ENCODE measurements at places on chromosomes 1 and 21.

DNA sequence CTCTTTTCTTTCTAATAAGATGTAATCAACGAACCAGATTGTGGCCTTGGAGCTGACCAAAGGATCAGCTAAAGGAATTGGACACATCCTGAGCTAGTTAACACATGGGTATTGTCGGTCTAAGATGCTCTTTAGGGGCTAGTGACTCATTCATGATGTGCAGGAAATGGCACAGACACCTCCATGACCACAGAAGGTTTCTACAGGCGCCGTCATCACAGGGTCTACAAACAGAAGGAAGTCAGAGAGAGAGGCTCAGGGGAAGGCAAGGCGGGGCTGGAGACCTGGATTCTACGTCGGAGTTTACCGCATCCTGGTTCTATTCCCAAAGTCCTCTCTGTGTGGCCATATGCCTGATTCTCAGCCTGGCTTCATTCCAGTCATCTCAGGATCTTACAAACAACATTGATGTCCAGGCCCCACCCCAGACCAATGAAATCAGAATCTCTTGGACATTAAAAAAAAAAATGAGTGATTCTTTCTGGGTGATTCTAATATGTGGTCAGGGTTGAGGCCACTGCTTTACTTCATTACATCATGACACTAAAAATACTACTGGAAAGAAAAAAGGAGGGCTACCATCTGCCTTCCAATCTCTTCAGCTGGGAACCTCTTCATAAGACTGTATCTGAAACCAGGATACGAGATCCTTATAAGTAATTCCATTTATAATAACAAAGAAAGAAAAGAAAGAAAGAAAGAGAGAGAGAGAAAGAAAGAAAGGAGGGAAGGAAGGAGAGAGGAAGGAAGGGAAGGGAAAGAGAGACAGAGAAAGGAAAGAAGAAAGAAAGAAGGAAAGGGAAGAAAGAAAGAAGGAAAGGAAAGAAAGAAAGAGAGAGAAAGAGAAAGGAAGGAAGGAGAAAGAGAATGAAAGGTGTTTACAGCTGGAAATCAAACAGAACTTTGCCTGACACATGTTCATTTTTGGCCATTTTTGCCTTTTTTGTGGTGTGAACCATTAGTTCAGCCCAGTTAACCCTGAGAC is 11.6 kb upstream of the KCNJ15 start:
- DNase-seq, result no peak

DNA sequence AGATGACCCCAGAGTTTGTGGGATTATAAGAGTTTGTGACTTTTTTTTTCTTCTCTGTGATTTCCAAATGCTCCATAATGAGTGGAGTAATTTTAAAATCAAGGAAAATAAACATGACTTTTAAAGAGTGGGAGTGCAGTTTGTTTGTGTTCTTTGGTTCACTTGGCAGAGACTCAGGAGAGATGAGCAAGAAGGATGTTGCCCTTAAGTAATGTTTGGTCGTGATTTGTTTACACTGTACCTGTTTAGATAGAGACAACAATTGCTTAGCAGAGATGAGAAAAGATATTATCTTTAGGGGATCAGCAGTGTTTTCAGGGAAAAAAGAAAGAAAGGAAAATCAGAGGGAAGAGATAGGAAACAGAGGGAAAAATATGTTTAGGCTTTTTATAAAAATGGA is 170.8 kb downstream of the ADSS2 start:
- DNase-seq, result no peak

DNA sequence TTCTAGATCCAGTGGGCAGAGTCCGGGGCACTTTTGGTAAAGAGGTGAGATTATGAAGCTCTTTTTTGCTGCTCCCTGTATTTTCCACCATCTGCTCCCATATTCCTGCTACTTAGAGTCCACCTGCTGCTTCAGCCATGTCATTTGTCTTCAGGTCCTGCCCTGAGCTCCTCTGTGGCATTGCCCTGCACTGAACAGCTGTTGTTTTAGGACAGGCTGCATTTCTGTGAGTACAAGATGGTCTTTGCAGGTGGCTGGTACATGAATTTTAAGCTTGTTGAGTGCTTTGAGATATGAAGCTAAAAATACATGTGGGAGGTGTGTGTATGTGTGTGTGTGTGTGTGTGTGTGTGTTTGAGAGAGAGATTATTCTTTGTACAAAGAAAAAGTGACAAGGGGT is 21.9 kb downstream of the MT1HL1 start:
- peak; percentile 53 for DNase-seq

DNA sequence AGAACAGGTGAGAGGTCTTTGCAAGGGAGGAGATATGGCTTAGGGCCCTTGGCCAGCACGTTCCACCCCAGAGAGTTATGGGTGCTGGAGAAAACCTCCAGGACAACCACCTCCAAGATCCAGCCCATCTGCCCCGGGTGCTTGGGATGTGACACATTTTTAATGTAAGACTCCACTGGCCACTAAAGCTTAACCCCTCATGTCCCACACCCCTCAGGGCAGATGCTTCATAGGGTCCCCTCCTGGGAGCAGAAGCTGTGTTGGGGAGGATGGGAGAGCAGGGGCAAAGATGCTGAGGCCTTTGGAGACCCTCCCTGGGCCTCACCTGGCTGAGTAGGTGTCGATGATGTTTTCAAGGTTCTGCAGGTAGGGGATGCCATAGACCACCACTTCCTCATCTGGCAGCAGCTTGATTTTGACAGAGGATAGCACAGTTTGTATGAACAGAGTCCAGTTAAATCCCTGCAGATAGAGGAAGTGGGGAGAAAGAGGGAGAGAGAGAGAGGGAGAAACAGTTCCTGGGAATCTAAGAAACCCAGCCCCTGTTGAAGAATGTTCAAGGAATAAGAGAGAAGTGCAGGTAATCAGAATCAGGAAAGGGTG is 11.9 kb downstream of the PRXL2B start:
- no peak for DNase-seq

DNA sequence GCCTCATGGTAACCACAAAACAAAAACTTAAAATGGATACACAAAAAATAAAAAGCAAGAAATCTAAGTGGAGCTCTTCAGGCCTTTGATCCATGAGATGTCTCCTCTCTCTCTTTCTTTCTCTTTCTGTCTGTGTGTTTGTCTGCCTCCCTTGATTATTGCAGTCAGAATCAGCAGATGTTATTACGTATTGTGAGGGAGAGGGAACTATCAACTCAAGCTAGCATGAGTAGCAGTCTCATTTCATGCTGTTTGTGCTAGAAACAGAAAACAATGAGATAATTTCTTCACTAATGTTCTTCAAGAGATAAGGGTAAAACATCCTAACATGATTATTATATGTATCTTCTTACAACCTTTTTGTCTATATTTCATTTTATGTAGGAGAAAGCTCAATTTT is 103.7 kb upstream of the PDC start:
- DNase-seq, result no peak

DNA sequence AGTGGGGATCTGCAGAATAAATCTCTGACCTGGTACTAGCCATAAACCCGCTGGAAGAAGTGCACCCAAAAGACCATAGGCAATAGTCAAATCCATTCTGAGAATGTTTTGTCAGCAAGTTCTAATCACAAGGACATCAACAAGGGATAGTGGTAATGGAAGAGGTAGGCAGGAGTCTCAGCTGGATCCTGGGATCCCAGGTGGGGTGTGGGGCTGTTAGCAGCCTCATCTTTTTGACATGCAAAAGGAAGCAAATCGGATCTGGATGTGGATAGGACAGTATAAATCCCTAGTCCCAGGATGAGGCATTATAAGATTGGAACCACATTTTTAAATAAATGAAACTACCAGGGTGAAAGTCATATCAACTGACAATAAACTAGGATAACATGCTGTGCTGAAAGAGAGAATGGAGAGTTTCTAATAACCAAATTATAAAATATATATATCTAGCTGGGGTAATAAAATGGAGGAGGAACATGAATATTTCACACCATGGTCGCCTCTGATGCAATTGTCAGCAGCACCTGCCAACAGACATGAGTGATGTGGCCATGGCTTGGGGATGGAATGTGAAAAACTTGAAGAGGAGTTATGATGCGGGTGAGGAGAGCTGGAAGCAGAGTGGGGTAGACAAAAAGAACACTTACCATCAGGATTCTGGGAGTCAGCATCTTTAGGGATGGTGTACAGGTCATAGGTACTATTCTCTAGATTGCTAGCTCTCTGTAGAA is 23.7 kb upstream of the PEX19 start:
- DNase-seq, result no peak

DNA sequence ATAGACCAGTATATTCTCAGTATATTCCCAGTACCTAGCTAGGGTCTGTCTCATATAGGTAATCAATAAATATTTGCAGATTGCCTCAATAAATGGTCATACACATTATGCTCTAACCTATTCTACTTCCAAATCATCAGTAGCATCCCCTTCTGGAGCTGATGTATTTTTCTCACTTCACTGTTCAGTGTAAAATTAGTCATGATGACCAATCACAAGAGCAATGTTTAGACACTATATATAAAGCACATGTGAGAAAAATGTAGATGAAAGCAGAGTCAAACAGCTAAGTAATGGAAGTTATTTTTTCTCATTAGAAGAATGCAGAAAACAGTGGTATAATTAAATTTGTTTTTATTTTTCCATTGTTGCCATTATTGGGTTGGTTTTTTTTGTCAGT is 34.7 kb downstream of the EPRS1 start:
- DNase-seq, result no peak

GRCh38 chr1:22314706-22315105 is 136.9 kb upstream of the ZBTB40 start:
- no peak for DNase-seq

- no peak for DNase-seq
These were observed 67.2 kb downstream of the CD46 start for GRCh38 chr1:207818971-207819451.

GRCh38 chr21:44514746-44515358 is 25.1 kb downstream of the KRTAP10-1 start:
- DNase-seq, result no peak

DNA sequence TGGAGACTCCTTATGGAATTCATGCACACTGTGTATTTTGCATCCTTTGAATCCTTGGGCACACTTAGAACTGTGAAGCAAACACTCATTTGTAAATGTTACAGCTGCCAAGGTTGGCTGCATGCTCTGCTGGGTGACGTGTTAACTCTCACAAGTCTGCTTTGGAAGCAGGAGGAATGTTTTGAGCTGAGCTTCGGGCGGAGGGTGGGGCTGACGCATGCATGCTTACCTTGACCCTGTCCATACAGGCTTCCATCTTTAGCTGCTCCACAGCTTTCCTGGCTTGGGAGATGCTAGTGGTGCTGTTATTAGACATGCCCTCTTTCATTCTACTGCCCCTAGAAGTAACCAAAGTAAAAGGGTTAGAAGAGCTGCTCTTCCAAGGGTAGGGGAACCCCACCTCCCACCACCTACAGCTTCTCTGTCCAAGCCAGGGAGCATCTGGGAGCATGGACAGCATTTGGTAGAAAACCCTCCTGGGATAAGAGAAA is 66.0 kb downstream of the GNG4 start:
- no peak for DNase-seq

Data from NCI-H2171 (cell line).